ENCODE measurements at places on chromosomes 16 and 17.
A peak's percentile ranks its signal among the peaks of the same experiment; 100 is the strongest.

- DNase-seq, result no peak
These were observed 7.0 kb upstream of the CYB561 start for GRCh38 chr17:63452962-63453551.

DNA sequence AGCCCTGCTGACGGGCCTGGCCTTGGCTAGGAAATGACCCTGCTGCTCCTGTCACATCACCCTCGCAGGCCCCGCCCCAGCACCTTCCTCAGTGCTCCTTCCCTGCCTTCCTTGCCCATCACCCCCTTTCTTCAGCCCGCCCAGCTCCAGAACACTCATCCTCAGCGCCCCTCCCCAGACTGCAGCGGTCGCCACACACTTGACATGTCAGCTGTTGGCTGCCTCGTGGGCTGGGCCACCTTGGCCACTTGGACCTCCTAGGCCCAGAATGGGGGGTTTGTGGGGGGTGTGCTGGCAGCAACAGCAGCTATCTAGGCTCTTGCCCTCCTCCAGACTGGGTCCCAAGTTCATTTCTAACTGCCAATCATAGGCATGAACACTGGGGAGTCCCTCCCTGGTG is 10.6 kb downstream of the ELMO3 start:
- no peak for DNase-seq

GRCh38 chr17:63699638-63700527 is at the start of gene LIMD2:
Gene LIMD2 (minus strand): TSS chr17:63700125. CDS start chr17:63699298, 827 bp downstream.
- peak; percentile 46 for DNase-seq

DNA sequence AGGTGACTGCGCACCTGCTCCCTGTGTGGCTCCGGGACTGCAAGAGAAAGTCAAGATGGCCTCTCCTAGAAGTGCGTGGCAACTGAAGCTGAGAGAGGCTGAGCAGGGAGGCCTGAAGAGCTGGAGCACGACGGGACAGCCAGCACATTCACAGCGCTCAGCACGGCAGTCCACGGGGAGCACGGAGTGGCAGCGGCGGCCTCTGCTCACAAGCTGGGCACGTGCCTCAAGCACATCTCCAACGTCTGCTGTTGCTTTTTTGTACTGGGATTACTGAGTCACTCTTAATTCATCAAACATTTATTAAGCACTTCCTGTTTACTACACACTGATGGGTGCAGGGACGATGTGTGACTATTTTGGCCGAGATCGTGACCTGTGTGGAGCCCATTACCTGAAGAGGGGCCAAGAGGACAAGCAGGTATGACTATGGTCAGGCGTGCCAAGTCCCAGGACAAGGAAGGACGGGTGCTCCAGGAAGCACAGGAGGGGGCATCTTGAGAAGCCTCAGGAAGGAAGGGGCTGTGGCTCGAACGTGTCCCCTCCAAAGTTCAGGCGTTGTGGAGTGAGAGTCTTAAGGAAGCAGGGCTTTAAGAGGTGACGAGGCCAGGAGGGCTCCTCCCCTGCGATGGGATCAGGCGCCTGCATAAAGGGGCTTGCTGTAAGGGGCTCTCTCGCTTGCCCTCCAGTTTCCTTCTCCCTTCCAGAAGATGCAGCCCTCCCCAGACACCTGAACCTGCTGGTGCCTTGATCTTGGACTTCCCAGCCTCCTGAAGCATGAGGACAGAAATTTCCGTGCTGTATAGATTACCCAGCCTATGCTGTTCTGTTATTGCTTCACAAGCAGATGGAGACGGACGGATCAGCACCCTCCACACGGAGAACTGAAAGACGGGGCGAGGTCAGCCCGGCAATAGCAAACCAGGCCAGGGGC is 105.8 kb downstream of the ADCY9 start:
- DNase-seq, result no peak

DNA sequence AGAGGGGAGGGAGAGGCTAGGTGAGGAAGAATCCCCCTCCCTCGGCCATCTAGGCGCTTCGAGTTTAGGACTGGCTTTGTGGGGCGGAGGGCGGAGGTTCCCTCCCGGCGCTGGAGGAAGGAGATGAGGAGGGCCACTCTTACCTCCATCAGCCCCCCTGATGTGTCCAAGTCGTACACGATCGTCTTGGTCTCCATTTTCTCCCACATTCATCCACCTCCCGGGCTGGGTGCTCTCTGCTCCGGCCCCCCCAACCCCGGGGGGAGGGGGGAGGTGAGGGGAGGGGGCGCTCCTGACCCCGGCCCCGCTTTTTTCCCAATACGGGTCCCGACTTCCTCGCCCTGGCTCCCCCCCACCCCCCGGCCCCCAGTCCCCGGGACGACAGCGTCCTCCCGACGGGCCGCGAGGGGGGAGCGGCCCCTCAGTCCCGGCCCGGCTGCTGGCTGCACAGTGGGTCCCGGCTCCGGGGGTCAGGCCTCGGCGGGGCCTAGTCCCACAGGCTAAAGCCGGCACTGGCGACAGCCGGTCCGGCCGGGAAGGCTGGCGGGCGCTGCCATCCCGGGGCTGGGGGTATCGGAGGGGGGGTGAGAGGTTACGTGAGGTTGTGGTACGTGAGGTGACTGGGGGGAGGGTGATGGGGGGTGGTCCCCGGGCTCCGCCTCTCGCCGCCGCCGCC is 428 bp downstream of the PHF12 start:
- no peak for DNase-seq

GRCh38 chr16:23865853-23866252 is 30.1 kb downstream of the PRKCB start:
- no peak for DNase-seq

GRCh38 chr16:67246756-67247191 is 507 bp downstream of the FHOD1 start:
- DNase-seq, result no peak

GRCh38 chr16:84782846-84783245 is 36.9 kb upstream of the CRISPLD2 start:
- no peak for DNase-seq

DNA sequence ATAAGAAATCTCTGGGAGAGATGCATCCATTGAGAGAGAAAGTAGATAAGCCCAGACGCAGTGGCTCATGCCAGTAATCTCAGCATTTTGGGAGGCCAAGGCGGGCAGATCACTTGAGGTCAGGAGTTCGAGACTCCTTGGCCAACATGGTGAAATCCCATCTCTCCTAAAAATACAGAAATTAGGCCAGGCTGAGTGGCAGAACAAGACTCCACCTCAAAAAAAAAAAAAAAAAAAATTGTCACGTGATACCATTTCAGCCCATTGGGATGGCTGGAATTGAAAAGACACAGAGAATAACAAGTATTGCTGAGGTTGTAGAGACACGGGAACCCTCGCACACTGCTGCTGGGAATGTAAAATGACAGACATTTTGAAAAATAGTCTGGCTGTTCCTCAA is 2.9 kb upstream of the IL32 start:
- DNase-seq, result no peak

- DNase-seq, result peak; percentile 55
These were observed 61.0 kb downstream of the TNRC6C start for GRCh38 chr17:78019367-78019975.

DNA sequence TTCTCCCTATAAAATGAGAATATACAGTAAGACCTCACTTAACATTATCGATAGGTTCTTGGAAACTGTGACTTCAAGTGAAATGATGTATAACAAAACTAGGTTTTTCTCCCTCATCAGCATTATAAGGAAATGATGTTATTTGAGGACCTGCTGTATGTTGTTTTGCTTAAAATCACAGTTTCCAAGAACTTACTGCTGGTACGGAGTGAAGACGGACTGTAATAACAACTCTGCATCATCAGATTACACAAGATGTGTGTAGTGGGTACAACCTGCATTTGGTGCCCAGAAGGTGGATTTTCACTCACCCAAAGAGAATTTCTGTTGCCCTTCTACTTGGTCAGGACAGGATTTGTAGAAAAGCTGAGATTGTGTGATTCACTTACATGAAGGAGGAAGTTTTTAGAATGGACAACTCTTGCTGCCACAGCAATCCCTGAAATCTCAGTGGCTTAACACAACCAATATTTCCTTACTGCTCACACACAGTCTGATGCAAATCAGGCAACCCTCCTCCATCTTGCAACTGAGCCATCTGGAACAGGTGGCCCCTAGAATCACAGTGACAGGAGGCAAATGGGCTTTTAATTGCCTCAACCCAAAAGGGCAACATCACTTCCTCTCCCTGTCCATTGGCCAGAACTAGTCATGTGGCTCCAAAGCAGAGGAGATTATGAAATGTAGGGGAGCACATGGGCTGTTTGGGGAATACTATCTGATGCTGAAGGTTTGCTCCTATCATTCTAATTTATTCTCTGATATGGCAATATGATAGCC is 67.6 kb upstream of the CACNG5 start:
- no peak for DNase-seq

DNA sequence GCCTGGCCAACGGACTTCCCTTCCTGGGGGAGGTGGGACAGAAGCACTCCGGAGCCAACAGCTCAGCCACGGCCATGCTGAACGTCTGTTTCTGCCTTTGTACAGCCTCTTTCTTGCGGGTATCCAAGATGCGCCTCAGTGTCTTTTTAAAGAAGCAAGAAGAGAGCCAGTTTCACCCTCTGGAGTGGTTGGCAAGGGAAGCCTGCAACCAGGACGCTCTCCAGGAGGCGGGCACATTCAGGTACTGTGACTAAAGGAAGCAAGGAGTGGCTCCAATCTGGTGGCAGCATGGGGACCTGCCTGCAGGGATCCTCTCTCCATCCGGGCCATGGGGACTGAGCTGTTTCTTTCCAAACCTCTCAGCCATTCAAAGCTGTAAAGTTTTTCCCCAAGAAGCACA is 60.6 kb upstream of the ENDOV start:
- no peak for DNase-seq

- no peak for DNase-seq
These were observed at the start of gene LASP1NB for GRCh38 chr17:38925263-38925995. Gene LASP1NB (plus strand): TSS chr17:38925614.

DNA sequence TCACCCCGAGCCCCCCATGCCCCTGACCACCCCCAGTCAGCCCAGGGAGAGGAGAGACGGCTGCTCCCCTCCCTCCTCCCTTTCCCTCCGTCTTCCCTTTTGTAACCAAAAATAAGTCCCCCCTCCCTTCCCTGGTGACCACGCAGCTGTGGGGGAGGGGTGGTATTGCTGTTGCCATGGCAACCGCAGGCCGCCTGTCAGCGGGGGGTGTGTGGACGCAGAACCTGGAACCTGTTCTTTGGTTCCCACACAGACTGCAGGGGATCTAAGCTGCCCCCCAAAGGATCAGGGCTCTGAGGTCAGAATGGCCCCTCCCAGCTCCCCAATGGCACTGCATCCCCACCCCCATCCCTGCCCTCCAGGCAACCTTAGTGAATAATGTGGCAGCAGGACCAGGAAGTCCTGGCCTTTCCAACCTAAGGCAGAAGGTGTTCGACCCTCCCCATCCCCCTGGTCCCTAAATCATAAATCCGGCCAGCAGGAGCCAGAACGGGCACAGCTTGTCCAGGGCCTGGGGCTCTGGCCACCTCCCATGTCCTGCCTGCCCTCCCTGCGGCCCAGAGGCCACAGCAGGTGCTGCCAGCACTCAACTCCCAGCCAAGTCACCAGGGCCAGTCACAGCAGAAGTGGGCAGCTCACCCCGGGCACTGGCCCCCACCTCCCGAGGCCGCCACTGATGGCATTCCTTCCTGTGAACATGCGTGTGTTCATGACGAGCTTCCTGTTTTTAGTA is 12.0 kb downstream of the CA4 start:
- peak; percentile 90 for DNase-seq

DNA sequence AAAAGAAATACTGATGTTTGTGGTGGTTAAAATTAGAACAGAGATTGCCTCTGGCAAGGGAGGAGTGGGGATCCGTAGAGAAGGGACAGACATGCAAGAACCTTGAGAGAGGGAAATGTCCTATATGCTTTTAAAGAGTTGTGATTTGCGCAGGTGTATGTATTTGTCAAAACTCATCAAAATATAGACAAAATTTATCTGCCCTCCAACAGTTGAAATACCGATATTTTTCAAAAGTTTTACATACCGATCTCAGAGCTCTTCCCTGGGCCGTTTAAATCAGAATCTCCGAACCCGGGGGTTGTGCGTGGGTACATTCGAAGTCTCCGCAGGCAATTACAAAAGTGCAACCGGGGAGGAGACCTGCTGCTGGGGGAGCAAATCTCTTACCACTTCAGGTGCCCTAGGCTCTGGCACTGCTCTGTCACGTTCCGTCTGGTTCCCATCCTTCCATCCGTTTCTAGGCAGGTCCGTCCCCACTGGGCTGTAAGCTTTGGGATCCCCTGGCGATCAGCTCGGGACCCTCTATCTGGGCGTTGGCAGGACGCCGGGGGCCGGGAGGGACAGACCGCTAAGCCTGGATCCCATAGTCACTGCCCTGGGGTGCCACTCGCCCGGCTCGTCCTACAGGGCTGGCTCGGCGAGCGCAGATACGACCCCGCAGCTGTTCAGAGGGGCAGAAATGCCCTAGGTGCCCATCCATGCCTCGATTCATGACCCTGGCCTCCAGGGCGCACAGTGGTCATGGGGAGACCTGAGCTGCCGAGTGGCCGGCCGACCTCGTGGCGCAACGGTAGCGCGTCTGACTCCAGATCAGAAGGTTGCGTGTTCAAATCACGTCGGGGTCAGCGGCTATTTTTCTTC is 4.2 kb downstream of the BORCS6 start:
- peak; percentile 91 for DNase-seq

- no peak for DNase-seq
These were observed 32.2 kb downstream of the FAM222B start for GRCh38 chr17:28810437-28810836.

DNA sequence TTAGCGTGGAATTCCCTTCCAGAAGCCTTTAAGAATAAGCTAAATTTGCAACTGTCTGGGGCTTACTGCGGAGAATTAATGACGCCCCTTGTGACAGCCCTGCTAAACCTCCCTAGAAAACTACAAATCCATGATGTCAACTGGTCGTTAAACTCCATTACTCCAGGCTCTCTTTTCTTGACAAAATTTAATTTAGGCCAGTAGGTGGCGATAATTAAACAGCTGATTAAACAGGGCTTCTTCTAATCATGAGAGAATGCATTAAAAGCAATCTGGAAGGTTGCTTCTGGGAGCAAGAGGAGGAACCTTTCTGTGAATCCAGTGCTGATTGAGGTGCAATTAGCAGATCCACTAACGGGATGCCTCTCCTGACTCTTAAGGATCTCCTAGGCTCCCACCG is 8.1 kb upstream of the NLRP1 start:
- peak; percentile 67 for DNase-seq

- DNase-seq, result no peak
These were observed 8.7 kb downstream of the SNX29 start for GRCh38 chr16:11985250-11985649.

GRCh38 chr17:65495122-65496055 is 66.1 kb downstream of the AXIN2 start:
- no peak for DNase-seq

DNA sequence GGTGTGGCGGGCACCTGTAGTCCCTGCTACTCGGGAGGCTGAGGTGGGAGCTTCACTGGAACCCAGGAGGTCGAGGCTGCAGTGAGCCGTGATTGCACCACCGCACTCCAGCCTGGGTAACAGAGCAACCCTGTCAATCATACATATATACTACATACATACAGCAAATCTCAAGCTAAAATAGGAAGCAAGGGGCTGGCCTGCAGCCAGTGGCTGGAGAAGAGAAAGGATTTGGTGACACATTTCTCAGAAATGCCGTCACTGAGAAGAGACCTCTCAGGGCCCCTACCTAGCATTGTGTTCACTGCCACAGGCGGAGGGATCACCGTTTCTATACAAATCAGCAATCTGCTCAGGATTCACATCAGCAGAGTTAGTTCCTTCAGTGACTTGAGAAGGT is 16.9 kb downstream of the NARF start:
- peak; percentile 91 for DNase-seq

Measured in KBM-7 (cell line).